MG63 (cell line): ENCODE measurements at places on chromosomes 6 and 20. TPM values are rescaled to one million over a fixed set of nuclear protein-coding genes. Genes with fewer than 3 reads are reported as not detected.

The BMP5 gene
- total RNA-seq, result 4.2 and 4.7 TPM in 2 replicates

DNA sequence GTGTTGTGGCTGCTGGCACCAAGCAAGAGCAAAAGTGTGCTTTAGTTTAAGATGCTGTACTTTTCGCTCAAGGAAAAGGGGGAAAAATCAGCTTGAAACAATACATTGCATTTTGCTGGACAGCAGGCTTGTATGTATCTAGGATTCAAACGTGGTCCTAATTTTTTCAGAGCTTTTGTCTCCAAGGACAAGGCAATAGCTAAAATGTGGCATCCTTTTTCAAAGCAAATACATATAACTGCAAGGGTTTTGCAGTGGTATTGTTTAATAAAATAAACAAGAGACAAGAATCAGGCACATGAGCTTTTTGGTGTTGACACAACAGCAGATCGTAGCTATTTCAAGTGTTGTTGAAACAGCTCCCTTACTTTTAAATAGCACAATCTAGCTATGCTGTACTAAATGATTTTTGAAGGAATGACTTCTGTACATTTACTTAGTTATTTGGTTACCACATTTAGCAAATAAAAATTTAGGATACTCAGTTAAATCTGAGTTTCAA is 137.0 kb upstream of the HEY2 start:
- no peak for DNase-seq

The ALDH8A1 gene
- 0.10 TPM in 1 of 2 replicates, not detected in the other for total RNA-seq

GRCh38 chr6:28371280-28371679 is 21.5 kb downstream of the ZKSCAN3 start:
- DNase-seq, result no peak

The CFB gene
- 2.2 and 6.9 TPM in 2 replicates for total RNA-seq

- no peak for DNase-seq
Measured at GRCh38 chr20:57504411-57504810, 20.5 kb downstream of the CTCFL start.

DNA sequence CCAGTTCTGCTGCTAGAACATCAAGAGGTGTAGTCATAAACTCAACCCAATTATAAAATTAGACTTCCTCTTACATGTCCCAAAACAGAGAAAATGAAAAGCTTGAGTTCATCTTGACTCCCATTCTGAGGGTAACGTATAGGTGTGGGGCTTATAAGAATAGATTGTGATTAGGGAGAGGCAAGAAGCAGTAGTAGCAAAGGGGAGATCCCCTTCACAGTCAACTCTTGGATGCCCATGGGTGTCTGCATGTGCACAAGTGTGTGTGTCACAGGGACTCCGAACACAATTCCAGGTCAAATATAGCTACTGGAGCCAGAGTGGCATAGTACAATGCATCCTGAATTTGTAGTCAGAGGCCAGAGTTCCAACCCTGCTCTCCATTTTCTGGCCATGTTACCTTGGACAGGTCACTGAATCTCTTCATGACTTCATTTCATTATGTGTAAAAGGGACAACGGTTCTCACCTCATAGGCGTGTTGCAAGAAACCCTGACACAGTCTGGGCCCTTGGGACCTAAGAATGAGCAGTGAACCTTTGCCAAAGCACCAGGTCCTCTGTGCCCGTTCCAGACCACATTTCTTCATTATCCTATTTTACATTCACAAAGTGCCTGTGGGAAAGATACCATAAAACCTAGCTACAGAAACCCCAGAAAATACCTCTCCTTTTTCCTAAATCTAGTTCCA is 11.8 kb downstream of the GSTA4 start:
- no peak for DNase-seq

- DNase-seq, result no peak
Measured at GRCh38 chr20:32918751-32919150, 60.0 kb downstream of the EFCAB8 start.

- no peak for DNase-seq
Measured at GRCh38 chr6:13807696-13808095, 6.7 kb downstream of the MCUR1 start.

The ERVFRD-1 gene
- total RNA-seq, result not detected in 2 replicates

The LTA gene
- total RNA-seq, result not detected in 2 replicates

GRCh38 chr6:87213364-87213763 is 58.0 kb downstream of the ZNF292 start:
- no peak for DNase-seq

The BNIP5 gene
- total RNA-seq, result not detected in 2 replicates

DNA sequence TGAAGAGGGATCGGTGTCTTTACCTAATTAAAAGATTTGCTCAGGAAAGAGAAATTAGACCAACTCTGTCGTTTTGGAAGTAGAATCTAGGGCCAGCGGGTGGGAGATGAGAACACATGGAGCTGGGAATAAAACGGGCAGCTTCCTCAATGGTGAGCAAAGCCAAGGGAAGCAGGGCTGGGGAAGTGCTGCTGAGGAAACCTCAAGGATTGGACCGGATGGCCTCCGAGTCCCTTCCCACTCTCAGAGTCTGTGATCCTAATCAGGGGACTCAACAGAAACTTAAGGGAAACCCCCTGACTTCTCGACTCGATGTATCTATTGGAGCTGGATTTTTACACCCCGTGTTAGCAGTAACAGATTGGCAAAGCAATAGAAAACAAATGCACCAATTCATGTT is 10.8 kb downstream of the GCNT2 start:
- DNase-seq, result no peak

GRCh38 chr6:108476847-108477430 is 83.8 kb upstream of the FOXO3 start:
- DNase-seq, result no peak

The OGFR gene
- 67.7 and 72.3 TPM in 2 replicates for total RNA-seq

DNA sequence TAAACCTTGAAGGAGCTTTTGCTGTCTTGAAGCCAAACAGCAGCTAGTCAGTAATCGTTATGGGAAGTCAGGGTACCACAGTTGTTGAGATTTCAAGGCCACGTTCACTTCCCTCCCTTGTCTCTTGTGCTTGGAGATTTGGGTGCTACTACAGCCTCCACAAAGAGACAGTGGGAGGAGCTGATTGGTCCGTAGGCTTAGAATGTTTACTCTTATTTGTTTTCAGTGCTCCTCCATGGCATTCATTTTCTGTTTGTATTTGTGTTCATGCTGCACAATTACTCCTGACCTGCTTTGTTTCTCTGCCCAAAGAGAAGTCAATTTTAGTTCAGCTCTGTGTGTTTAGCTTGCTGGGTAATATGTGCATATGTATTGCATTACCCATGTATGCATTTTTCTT is 147.7 kb downstream of the PRL start:
- no peak for DNase-seq

DNA sequence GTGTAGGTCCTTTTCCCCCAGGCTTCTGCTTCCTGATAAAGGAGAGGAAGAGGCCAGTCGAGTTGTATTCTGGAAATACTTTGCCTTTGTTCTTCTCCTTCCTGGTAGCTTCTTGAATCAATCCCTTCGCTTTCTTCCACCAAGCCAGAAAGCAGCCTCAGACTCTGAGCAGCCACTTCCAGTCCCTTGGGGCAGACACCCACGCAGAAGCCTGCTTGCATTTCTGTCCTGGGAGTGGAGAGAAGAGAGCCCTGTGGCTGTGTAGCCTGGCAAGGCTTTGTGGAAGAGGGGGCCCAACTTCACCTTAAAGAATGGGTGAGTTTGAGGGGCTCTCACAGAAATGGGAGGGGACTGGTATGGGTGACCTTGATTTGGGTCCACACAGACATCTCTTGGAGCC is 211.0 kb upstream of the SSTR4 start:
- DNase-seq, result no peak

DNA sequence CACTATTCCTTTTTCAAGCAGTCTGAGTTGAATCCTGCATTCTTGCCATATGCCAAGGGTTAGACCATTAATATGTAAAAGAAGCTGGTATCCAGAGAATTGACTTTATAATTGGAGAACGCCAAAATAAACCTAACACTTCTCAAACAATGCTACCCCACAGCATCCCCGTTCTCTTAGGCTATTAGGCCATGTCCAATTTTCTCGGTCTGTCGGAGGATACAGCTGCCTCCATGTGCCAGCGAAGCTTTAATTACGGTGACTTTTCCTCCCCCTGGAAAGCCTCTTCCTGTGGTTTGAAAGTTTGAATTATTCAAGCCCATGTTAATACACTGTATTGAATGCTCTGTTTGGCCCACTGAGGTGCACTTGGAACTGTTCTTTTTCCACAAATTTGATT is 60.5 kb downstream of the HS3ST5 start:
- DNase-seq, result no peak

DNA sequence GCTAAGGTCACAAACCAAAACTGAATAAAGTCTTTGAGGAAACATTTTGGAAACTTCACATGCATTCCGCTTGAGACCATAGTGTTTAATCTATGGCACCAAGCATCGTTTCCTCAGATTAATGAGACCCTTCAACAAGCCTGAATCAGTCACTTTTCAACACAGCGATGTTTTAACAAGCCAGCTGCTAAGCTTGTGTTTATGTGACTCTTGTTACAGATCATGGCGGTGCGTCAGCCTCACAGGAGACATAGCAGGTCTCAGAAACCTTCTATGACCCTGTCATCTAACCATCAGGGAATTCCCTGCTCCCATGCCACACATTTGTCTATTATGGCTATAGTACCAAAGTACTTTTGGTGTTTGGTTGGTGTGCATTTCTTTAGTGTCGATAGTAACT is 57.2 kb downstream of the MTFR2 start:
- no peak for DNase-seq
